AG04450 (cell line): ENCODE measurements at places on chromosomes 1 and 21. TPM values are rescaled to one million over a fixed set of nuclear protein-coding genes. Genes with fewer than 3 reads are reported as not detected.

Gene NBPF12
- 9.4 and 10.4 TPM in 2 replicates for polyA plus RNA-seq

Gene PTPRC
- polyA plus RNA-seq = 0.05 TPM in 1 of 2 replicates, not detected in the other

Gene LRRC41
- polyA plus RNA-seq = 66.3 and 80.2 TPM in 2 replicates

Gene RAP1A
- 60.0 and 78.1 TPM in 2 replicates for polyA plus RNA-seq

Gene RNU1-4
- under 0.01 TPM in 1 of 2 replicates, not detected in the other for polyA plus RNA-seq

Gene SPRR2B
- not detected in 2 replicates for polyA plus RNA-seq

Gene TPTE
- polyA plus RNA-seq = not detected in 2 replicates

Gene RAB3B
- 28.4 and 28.6 TPM in 2 replicates for polyA plus RNA-seq

Gene LCE2B
- not detected in 2 replicates for polyA plus RNA-seq

Gene PHF13
- polyA plus RNA-seq = 11.1 and 11.6 TPM in 2 replicates

Gene MLLT11
- 25.2 and 28.3 TPM in 2 replicates for polyA plus RNA-seq

Gene TRIM67
- polyA plus RNA-seq = not detected in 2 replicates

Gene NBPF1
- polyA plus RNA-seq = 34.7 and 36.6 TPM in 2 replicates

Gene DMRTA2
- not detected in 2 replicates for polyA plus RNA-seq

Gene FNDC10
- polyA plus RNA-seq = 1.4 and 2.3 TPM in 2 replicates

Gene JAM2
- 5.7 and 7.2 TPM in 2 replicates for polyA plus RNA-seq

Gene F5
- polyA plus RNA-seq = not detected in 2 replicates

Gene CFHR4
- not detected in 2 replicates for polyA plus RNA-seq

Gene CAPZB
- 292 and 312 TPM in 2 replicates for polyA plus RNA-seq

Gene CYP2J2
- polyA plus RNA-seq = 0.06 and 0.10 TPM in 2 replicates

Gene TNFRSF8
- 0.22 and 0.27 TPM in 2 replicates for polyA plus RNA-seq

Gene AMY1B
- not detected in 2 replicates for polyA plus RNA-seq

Gene DENND2D
- polyA plus RNA-seq = 1.3 and 1.4 TPM in 2 replicates

Gene TEKT2
- 0.12 TPM in 2 replicates for polyA plus RNA-seq

Gene BSND
- not detected in 2 replicates for polyA plus RNA-seq

Gene ABCG1
- polyA plus RNA-seq = 0.67 and 0.71 TPM in 2 replicates

Gene TAS1R1
- polyA plus RNA-seq = 0.05 TPM in 2 replicates

Gene HTR1D
- polyA plus RNA-seq = 0.07 and 0.11 TPM in 2 replicates

Gene KCNA2
- not detected in 2 replicates for polyA plus RNA-seq

Gene BCAN
- 0.05 TPM in 1 of 2 replicates, not detected in the other for polyA plus RNA-seq

Gene OR2M3
- not detected in 2 replicates for polyA plus RNA-seq

Gene FAM131C
- polyA plus RNA-seq = 0.20 and 0.32 TPM in 2 replicates

Gene LUZP1
- 32.4 and 39.4 TPM in 2 replicates for polyA plus RNA-seq

Gene KLHDC7A
- not detected in 2 replicates for polyA plus RNA-seq

Gene RAVER2
- polyA plus RNA-seq = 4.1 and 5.5 TPM in 2 replicates

Gene OR2T29
- not detected in 2 replicates for polyA plus RNA-seq

Gene SYT6
- not detected in 2 replicates for polyA plus RNA-seq

Gene KRTAP13-2
- polyA plus RNA-seq = not detected in 2 replicates

Gene RNU1-3
- under 0.01 TPM in 1 of 2 replicates, not detected in the other for polyA plus RNA-seq

Gene GUCA2B
- polyA plus RNA-seq = not detected in 2 replicates

Gene CHI3L2
- 0.86 and 1.0 TPM in 2 replicates for polyA plus RNA-seq

Gene KIAA0040
- not detected in 2 replicates for polyA plus RNA-seq

Gene CENPL
- polyA plus RNA-seq = 5.8 and 8.7 TPM in 2 replicates

Gene VCAM1
- polyA plus RNA-seq = 40.3 and 41.0 TPM in 2 replicates

Gene SERTAD4
- polyA plus RNA-seq = 1.7 and 1.8 TPM in 2 replicates

Gene ILF2
- polyA plus RNA-seq = 308 and 326 TPM in 2 replicates

Gene MAGI3
- 4.8 and 5.8 TPM in 2 replicates for polyA plus RNA-seq

Gene IL20
- not detected in 2 replicates for polyA plus RNA-seq

Gene TMCO1
- polyA plus RNA-seq = 188 and 200 TPM in 2 replicates

Gene OR2T35
- polyA plus RNA-seq = not detected in 2 replicates

Gene LCA5L
- polyA plus RNA-seq = 0.81 and 1.1 TPM in 2 replicates

Gene SRSF10
- 98.7 and 140 TPM in 2 replicates for polyA plus RNA-seq

Gene CD1E
- not detected in 2 replicates for polyA plus RNA-seq

Gene ZBED6
- 21.9 and 22.7 TPM in 2 replicates for polyA plus RNA-seq

Gene RYR2
- polyA plus RNA-seq = not detected in 2 replicates

Gene FBXO2
- 1.3 and 1.5 TPM in 2 replicates for polyA plus RNA-seq
